ELR (cell line): ENCODE measurements at places on chromosomes 5 and 9.
A peak's percentile ranks its signal among the peaks of the same experiment; 100 is the strongest.

- no peak for DNase-seq
Observed at GRCh38 chr5:167051402-167051768, 1240.1 kb upstream of the WWC1 start.

GRCh38 chr9:95627802-95628201, 111.0 kb upstream of the PTCH1 start:
- DNase-seq, result peak; percentile 60

DNA sequence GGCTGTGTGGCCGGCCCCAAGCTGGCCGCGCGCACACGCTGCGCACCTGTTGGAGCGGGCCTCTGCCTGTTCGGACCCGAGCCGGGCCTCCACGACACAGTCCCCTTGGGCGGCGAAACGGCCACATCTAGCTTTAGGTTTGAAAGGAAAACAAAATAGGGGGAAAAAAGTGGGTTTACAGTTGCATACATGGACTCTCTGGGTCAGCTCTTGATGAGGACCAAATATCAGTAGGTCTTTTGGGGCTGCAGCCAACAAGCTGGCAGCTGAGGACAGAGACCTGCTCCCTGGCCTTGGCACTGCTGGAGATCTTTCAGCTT, 20.7 kb downstream of the IGIP start:
- DNase-seq, result no peak

GRCh38 chr9:113956901-113957300, 80.8 kb downstream of the ZNF618 start:
- no peak for DNase-seq

- no peak for DNase-seq
Observed at GRCh38 chr5:71587766-71588532, 809 bp downstream of the MCCC2 start.

DNA sequence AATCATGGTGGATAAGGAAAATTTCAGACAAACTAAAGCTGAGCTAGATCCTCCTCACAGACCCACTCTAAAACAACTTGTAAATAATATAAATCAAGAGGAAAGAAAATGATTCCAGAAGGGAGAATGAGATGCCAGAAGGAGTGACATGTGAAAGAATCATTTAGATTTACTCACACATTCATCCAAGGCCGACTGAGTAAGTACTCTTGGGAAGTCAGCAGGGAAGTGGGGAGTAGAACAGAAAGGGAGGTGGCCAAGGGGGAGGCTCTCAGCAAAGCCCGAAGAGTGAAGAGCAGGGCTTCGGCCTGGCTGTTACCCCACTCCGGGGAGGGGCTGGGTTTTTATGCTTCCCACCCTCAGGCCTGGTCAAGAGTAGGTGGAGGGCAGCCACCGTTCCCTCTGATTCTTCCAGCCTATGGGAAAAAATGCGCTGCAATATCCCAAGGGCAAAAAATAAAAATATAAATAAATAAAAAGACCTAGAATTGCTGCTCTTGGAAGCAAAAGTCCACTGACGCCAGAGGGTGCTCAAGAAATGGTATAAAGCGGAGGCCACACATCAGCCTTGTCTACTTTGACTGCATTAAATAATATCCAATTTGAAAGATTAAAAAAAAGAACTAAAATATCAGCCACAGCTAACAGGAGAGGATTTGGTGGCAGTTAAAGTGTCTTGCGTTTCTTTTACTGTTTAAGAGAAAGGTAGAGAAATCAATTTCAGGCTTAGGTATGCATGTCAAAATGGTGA, 110.2 kb upstream of the COL5A1 start:
- no peak for DNase-seq

- no peak for DNase-seq
Observed at GRCh38 chr5:135662683-135663082, 83.9 kb upstream of the CXCL14 start.

DNA sequence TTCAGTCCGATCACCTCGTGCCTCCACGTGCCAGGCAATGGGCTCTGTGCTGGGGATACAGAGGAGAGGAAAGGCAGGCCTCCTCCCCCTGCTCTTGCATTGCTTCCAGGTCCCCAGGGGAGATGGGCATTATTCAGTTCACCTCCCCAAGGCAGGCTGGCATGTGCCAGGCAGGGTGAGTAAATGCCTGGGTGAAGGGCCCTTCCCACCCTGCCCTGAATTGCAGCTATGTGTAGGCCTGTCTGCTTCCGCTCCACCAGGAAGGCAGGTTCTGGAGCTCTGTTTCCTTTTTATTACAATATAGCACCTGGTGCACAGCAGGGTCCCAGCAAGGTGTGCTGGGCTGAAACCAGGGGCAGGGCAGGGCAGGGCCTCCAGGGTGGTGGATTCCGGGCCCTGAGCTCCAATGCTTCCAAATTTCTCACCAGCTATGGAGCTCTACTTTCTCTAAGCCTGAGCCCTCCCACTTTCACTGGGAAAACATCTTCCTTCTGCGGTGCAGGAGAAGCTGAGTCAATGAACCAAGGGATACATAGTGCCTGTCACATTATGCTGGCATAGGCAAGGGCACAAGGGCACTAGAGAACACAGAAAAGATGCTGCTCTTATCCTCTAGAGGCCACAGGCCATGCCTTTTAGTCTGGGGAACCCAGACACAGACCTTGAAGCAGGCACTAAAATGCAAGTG, 42.0 kb downstream of the SHB start:
- peak; percentile 48 for DNase-seq

GRCh38 chr9:15353892-15354291, 46.9 kb upstream of the TTC39B start:
- no peak for DNase-seq

- no peak for DNase-seq
Observed at GRCh38 chr9:134455537-134455933, 129.3 kb downstream of the RXRA start.

- no peak for DNase-seq
Observed at GRCh38 chr5:120518581-120518980, 54.5 kb downstream of the PRR16 start.

DNA sequence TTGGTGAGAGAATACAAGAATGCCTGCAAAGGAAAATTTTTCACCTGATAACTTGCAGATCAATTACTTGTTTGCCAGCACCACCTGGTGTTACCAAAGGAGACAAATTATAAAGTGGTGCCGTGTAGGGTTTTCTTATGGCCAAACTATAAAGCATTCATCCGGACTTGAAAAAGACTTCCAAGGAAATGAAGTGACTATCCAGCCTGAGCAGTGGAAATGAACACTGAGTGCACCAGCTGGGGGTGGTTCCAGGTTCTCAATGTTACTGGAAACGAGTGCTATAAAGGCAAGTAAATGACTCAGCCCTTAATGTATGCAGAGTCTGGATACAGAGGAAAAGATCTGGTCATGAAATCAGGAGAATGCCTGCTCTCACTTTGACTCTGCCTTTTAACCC, 113.1 kb downstream of the DNAH5 start:
- peak; percentile 49 for DNase-seq

- peak; percentile 20 for DNase-seq
Observed at GRCh38 chr5:105752801-105753200, 1917.9 kb downstream of the EFNA5 start.

GRCh38 chr5:10503997-10504793, 59.7 kb upstream of the ANKRD33B start:
- peak; percentile 10 for DNase-seq

GRCh38 chr5:75200776-75201175, 35.9 kb downstream of the ANKRD31 start:
- no peak for DNase-seq

DNA sequence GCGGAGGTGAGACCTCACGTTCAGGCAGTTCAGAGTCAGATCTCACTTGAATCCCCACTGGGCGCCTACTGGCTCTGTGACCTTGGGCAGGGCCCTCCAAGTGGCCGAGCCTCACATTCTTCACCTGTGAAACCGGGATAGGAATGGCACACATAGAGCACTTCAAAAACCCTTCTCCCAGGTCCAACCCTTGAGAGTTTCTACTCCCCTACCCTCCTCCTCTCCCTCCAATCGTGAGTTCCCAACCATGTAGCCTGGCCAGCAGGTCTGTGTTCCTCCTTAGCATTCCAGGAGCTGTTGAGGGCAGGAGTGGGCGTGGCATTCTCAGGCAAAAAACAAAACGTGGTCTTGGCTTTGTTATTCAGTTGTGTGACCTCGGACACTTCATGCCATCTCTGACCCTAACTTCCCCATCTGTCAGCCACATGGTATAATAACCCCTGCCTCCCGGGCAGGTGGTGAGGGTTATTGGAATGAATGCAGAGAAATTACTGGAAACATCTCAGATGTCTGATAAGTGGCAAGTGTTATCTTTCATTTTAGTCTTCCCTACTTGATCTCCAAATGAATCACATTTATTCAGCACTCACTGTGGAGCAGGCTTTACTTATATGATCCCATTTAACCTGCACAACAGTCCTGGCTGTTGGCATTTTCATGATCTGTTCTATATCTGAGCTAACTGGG, 112.8 kb upstream of the BOD1 start:
- no peak for DNase-seq

GRCh38 chr9:121503444-121503843, 3.8 kb upstream of the GGTA1 start:
- DNase-seq, result no peak

DNA sequence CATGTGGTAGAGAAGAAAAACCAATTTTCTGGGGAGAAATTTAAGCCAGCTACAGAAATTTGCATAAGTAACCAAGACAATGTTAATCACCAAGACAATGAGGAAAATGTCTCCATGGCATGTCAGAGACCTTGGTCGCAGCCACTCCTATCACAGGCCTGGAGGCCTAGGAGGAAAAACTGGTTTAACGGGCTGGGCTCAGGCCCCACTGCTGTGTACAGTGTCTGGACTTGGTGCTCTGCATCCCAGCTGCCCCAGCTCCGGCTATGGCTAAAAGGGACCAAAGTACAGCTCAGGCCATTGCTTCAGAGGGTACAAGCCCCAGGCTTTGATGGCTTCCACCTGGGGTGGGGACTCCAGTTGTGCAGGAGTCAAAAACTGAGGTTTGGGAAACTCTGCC, 1075.1 kb upstream of the CDH18 start:
- DNase-seq, result no peak

GRCh38 chr9:8733131-8733954, 933.8 kb upstream of the DMAC1 start:
- no peak for DNase-seq

DNA sequence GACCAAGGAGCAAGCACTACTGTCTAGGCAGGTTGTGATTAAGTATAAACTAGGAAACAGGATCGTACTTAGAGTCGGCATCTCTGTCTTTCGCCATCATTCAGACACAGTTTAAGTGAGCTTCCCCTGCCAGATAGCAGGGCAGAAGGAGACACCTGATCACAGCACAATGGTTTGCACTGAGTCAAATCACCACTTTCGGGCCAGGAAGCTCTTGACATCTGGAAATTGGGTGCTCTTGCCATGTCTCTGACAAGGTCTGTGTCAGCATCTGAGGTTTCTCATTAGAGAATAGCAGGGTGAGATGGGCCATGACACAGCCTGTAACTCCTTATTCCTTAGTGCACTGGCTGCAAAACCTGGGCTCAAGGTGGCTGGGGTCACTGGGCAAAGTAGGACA, 8.3 kb downstream of the ADRB2 start:
- DNase-seq, result no peak

DNA sequence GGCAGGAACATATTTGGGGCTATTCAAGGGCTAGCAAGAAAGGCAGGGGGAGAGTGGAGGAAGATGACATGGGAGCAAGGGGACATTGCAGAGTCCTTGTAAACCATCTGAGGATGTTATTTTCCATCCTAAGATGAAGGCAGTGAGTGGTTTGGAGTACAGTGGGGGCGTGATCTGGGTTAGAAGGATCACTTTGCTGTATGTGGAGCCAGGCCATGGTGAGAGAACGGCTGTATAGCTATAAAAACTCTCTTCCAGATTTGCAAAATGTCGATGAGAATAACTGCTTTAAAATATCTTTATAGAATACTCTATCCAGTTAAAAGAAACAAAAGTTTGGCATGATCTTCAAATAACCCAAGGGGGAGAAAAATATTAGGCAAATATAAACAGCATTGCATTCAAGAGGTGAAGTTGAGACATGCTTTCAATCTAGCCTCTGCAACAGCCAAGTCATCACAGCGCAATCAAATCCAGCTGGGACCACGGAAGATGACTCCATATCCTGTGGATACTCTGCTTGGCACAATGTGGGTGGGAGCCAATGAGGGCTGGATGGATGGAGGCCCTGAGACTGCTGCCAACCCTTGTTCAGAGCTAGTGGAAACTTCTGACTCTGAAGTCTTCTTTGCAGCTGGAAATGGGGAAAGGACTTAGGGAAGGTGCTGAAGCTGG, 111.5 kb upstream of the BASP1 start:
- peak; percentile 79 for DNase-seq

- DNase-seq, result no peak
Observed at GRCh38 chr9:89662718-89663613, 58.2 kb downstream of the GADD45G start.

GRCh38 chr5:108257996-108258395, 123.9 kb downstream of the FBXL17 start:
- peak; percentile 5 for DNase-seq

DNA sequence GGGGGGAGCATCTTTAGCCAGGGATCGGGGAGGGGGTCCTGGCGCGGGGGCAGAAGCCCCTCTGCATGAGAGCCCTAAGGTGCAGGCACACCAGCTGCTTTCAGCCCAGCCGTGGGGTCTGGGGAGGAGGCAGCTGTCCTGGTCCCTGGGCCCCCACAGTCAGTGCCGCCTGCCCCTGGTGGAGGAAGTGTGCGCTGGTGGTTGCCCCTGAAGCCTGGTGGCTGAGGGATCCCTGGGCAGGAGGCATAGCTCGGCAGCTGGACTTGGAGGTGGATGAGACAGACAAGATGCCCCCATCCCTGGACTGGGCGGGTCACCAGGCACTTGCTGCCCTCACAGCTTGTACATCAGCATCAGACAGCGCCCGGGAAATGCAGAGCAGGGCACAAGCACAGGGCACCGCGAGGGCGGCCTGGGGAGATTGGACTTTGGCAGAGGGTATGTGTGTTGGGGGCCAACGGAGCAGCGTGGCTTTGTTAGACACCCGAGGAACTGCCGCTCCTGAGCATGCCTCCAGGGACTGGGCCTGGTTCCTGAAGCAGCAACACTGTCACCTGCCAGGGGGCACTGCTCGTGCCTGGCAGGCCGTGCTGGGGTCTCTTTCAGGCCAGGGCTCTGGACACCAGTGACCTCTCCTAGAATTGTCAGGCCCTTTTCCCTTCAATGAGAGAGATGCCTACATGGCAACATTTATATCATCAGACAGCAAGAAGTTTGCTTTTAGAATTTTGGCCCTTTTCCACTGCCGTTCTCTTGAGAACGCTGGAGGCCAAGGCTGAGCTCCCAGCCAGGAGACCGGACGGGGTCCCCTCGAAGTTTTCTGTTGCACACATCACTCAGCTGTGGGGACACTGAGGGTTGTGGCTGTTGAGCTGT, 41.9 kb upstream of the CTSL start:
- no peak for DNase-seq

- peak; percentile 51 for DNase-seq
Observed at GRCh38 chr9:6212722-6213375, 2.8 kb upstream of the IL33 start.

GRCh38 chr9:96150324-96151227, 151.4 kb downstream of the HSD17B3 start:
- no peak for DNase-seq
